ENCODE measurements at places on chromosomes 1 and 21.

- no peak for DNase-seq
Observed at GRCh38 chr1:3670823-3671265, 18.5 kb downstream of the TP73 start.

DNA sequence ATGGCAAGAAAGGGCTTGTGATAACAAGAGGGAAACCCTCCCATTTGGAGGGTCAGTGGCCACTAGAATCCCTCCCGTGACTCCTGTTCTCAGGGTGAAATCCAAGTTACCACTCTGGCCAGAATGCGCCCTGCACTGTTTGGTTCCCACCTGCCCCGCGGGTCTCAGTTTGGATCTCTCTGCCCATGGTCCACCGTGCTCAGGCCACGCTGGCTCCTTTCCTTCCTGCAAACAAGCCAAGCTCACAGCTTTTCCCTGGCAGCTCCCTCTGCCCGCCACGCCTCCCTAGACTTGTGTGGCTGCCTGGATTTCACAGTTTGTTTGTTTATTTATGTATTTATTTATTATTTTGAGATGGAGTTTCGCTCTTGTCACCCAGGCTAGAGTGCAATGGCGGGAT is 179.5 kb upstream of the VAMP3 start:
- DNase-seq, result no peak

GRCh38 chr1:115790846-115791245 is 22.3 kb upstream of the CASQ2 start:
- DNase-seq, result no peak

GRCh38 chr1:55334160-55334559 is 119.0 kb upstream of the USP24 start:
- DNase-seq, result peak; percentile 88

GRCh38 chr1:45746922-45747321 is 3.5 kb downstream of the IPP start:
- no peak for DNase-seq

- no peak for DNase-seq
Observed at GRCh38 chr21:46160657-46160906, 5.2 kb upstream of the FTCD start.

GRCh38 chr1:29368936-29369932 is 132.9 kb downstream of the PTPRU start:
- no peak for DNase-seq

DNA sequence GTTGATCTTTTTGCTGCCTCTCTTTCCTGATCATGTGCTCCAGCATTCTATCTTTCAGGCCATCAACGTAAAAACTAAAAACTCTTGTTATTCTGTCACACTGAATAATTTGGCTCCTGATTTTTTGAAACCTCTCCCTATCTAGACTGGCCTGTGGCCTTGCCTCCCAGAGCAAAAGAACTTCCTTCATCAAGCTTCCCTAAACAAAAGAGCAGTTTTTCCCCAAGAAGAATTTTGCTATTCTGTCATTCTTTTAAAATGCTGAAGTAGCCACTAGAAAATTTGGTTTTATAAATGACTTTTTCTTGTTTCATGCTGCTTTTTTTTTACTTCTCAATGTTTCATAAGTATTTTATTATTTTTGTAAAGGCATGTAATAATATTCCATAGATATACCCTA is 37.1 kb upstream of the CR2 start:
- DNase-seq, result no peak

DNA sequence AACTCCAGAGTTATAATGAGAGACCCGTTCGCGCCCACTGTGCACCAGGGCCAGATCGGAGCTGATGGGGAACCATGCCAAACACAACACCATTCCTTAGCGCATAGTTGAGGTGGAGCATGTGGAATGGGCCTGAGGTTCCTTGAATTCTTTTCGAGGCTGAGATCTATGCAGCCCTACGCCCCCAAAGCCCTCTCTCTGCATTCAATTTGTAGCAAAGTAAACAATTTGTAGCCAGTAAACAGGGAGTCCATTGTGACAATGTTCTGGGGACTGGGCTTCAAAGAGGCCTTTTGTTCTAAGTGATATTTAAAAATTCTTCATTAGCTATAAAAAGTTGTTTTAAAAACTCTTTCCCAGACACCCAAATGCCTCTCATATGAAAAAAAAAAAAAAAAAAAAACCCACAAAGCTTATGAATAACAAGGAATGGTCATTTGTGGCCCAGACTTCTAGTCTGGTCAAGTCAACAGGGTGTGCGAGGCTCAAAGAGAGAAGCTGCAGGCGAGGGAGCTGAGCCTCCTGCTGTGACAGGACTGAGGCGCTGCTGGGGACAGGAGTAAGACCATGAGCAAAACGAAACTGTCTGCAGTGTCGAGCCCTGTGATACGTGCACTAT is 30.6 kb upstream of the KCNE2 start:
- DNase-seq, result no peak

- DNase-seq, result no peak
Observed at GRCh38 chr21:36489776-36490165, 9.8 kb upstream of the CLDN14 start.

DNA sequence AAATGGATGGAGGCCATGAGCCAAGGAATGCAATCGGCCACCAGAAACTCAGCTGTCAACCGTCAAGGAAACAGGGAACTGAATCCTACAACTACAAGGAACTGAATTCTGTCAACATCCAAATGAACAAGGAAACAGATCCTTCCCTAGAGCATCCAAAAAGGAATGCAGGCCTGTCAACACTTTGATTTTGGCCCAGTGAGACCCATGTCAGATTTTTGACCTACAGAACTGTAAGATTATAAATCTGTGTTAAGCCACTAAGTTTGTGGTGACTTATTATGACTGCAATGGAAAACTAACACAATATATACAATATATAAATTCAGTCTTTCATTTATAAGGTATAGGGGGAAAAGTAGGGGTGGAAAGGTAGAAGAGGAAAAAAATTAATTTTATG is 55.3 kb downstream of the SHCBP1L start:
- no peak for DNase-seq

GRCh38 chr1:154414606-154415005 is 9.5 kb downstream of the IL6R start:
- DNase-seq, result no peak

DNA sequence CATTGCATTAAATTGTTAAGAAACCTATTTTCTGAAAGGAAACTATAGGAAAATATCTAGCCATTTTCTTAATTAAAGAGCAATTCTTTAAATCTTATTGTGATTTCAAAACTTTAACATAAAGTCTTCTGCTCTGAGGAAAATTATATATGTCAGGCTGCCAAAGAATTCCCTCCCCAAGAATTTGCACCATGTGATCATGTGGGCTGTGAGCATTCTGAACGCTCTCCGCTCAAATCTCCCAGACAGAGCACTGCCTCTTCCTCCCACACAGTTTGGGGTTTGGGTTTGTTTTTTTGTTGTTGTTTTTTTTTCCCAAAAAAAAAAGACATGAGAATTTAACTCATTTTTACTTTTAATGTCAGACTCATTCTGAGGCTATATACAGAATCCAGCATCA is 155.9 kb upstream of the PALMD start:
- no peak for DNase-seq

DNA sequence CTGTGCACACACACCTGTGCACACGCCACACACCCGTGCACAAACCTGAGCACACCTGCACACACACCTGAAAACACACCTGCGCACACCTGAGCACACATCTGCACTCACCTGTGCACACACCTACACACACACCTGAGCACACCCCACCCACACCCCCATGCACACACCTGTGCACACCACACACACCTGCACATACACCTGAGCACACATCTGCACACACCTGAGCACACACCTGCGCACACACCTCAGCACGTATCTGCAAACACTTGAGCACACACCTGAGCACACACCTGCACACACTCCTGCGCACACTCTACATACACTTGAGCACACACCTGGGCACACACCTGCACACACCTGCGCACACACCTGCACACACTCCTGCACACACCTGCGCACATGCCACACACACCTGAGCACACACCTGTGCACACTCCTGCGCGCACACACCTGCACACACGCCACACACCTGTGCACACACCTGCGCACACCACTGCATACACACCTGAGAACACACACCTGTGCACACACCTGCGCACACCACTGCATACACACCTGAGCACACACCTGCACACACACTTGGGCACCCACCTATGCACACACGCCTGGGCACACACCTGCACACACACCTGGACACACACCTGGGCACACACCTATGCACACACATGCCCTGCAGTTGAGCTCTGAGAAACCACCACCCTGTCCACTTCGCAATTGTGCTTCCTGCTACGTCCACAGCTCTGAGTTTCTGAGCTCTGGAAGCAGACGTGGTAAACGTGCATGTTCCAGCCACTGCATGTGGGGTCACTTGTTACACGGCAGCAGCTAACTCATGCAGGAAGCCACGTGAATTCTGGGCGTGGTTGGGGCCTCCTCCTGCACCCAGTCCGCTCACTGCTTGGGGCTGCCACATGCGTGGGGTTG is 8.0 kb upstream of the C1orf159 start:
- no peak for DNase-seq

DNA sequence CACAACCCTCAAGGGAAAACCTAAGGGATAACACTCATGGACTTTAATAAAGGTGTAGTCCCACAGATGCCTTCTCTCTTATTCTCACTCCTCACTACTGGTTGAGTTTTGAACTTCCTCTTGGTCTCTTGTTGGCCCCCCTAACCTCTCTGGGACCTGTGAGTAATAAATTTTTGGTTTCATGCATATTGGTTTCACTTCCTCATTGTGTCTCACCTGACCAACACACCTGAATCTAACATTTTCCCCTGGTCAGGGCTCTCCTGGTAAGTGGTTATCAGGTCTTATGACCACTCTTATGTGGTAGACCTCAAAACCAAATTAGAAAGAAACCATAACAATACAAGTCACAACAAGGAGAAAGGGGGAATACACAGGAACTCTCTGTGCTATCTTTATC is 60.5 kb upstream of the PRMT6 start:
- no peak for DNase-seq

DNA sequence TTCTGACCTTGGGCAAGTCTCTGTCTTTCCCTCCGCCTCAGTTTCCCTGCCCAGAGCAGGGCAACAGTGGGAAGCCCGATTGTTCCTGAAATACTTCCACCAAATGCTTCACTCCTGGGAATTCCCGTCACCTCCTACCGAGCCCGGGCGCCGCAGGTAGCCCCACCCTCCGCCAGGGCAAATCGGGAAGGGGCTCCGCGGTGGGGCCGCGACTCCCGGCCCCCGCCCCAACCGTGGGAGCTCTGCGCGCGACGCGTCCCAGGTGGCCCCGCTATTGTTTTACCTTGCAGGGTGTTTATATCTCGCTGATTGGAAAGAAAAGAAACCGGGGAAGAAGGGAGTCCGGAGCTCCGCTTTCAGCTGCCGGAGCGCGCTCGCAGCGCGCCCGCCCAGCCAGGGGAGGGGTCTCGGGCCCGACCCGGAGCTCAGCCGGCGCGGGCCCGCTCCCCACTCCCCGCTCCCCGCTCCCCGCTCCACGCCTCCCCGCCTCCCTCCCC is 407 bp downstream of the IGSF3 start:
- no peak for DNase-seq

- no peak for DNase-seq
Observed at GRCh38 chr1:162530307-162530987, 31.1 kb upstream of the UAP1 start.

- no peak for DNase-seq
Observed at GRCh38 chr1:183733715-183734114, 71.2 kb upstream of the RGL1 start.

- no peak for DNase-seq
Observed at GRCh38 chr21:29448766-29449165, 150.0 kb downstream of the BACH1 start.

- no peak for DNase-seq
Observed at GRCh38 chr21:33840771-33841170, 74.8 kb downstream of the ATP5PO start.

GRCh38 chr21:39616211-39616772 is 3.6 kb downstream of the B3GALT5 start:
- DNase-seq, result no peak

- no peak for DNase-seq
Observed at GRCh38 chr1:74729741-74730478, 2.9 kb downstream of the CRYZ start.

GRCh38 chr1:203536575-203536974 is 42.6 kb downstream of the OPTC start:
- no peak for DNase-seq

GRCh38 chr1:157517016-157517415 is 35.3 kb downstream of the FCRL5 start:
- no peak for DNase-seq

- no peak for DNase-seq
Observed at GRCh38 chr1:8629241-8630091, 188.0 kb downstream of the RERE start.

- no peak for DNase-seq
Observed at GRCh38 chr21:36208326-36209013, 51.8 kb downstream of the DOP1B start.

GRCh38 chr1:10242811-10243210 is 32.4 kb downstream of the KIF1B start:
- no peak for DNase-seq

- DNase-seq, result no peak
Observed at GRCh38 chr1:22915816-22916470, 56.7 kb downstream of the LACTBL1 start.

DNA sequence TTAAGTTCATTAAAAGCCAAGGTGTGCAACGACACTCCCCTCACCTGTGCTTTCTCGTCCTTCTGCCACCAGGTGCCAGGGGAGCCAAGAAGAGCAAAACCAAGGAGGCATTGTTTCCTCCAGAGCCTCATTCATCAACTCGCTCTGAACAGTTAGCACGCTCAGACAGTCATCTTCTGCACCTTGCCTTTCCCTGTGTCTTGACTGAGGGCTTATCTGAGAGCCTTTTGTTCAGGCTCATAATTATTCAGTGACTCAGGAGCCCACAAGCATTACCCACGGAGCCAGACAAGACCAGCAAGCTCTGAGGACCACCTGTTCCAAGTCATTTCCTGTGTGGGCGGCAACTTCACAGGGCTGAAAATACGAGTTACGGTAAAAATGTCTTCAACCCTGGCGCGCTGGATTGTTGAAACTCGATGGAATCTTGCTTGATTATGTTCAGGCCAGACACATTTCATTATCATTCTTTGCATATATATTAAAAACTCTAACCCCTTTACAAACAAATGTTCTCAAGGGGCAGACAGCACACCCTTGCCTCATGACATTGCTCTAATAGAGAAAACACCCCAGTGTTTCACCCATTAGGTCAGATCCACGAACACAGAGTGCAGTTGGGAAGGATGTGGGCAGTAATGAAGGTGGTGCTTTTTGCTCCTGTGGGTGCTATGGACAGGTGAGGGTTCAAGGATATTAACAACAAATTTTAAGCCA is 89.7 kb upstream of the RUNX1 start:
- DNase-seq, result no peak

DNA sequence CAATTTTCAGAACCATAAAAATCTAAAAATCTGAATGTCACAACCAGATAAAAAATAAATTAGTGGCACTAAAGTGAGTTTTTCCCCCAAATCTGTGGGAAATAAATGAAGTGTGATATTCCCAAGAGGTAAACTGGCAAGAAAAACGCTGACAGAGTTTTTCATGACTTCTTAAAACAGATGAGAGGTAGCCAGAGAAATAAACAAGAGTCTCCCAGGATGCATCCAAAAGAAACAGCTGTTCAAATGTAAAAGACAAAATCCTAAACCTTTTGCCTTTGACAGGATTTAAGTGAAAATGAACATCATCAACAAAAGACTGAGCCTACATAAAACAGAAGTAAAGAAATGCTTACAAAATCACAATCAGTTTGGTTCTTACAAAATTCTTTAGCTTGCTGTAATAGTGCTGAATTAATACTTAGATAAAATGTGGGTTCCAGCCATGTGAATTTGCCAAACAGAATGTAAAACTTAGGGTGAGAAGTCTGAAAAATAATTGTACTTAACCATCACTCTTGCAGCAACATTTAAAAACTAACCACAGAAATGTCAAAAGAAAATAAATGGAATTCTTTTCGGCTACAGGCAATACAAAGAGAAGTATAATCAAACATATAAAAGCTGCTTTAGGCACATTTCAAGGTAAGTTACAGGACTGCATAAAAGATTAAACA is 133.6 kb downstream of the EIF4G3 start:
- no peak for DNase-seq
